Activated naive CD8-positive, alpha-beta T cell treated with anti-CD3 and anti-CD28 coated beads, Interleukin-2, amount 10 ng/mL, durations not matched to agents 7 days and 5 days (primary cell): ENCODE measurements at places on chromosomes 1 and 21. TPM values are rescaled to one million over a fixed set of nuclear protein-coding genes. Genes with fewer than 3 reads are reported as not detected.

BTBD19 gene
- 5.2 TPM for total RNA-seq

NAV1 gene
- 3.2 TPM for total RNA-seq

GRCh38 chr1:231919886-231920285 is 293.3 kb downstream of the DISC1 start:
- no peak for DNase-seq

GRCh38 chr1:244783138-244783537 is 52.3 kb upstream of the COX20 start:
- DNase-seq, result no peak

GRCh38 chr1:73784026-73784425 is 413.9 kb downstream of the LRRIQ3 start:
- no peak for DNase-seq

GRCh38 chr21:45200031-45200430 is 87.7 kb downstream of the POFUT2 start:
- no peak for DNase-seq

DNA sequence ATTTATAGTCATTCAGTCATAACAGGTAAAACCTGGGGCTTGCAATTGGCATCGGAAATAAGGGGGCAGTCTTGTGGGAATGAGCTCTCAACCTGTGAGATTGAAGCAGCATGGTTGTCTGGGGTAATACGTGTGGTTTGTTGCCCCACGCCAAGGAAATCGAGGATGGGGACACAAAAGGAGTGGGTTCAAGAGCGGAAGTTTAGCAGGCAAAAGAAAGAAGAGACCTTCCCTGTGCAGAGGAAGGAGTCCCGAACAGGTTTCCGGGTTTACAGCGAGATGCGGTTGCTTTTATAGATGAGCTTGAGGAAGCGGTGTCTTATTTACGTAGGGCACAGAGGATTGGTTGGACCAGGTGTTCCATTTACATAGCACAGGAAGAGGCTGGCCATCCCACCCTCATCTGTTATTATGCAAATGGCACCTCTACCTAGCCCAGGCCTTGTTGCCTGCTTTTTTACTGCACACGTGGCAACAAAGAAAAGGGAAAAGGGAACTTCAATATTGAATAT is 37.3 kb downstream of the IFNAR1 start:
- DNase-seq, result peak; percentile 61

- DNase-seq, result no peak
These were observed 101.5 kb upstream of the GADD45A start for GRCh38 chr1:67583462-67583950.

GRCh38 chr1:229192031-229192430 is 78.9 kb upstream of the RAB4A start:
- no peak for DNase-seq

PRDM16 gene
- total RNA-seq, result not detected

TRAF3IP3 gene
- total RNA-seq, result 403 TPM

PLA2G2D gene
- not detected for total RNA-seq

NTMT2 gene
- total RNA-seq, result not detected

DNA sequence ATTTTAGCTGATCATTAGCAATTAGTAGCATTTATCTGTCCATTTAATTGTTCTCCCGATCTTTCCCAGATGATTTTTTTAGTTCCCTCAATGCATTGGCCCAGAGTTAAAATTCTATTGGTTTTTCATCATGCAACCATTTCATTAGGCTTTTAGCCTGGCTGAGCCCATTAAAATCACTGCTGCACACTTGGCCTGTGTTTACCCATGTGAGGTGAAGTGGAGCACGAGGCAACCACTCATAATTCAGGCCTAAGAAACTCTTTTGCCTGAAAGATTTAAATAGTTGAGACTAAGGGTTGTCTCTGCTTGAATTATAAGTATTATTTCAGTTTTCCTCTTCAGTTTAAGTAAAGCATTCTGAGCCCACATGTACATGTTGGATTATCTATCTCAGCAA is 889.0 kb upstream of the ADGRL4 start:
- DNase-seq, result no peak

PRXL2B gene
- 37.6 TPM for total RNA-seq

DNA sequence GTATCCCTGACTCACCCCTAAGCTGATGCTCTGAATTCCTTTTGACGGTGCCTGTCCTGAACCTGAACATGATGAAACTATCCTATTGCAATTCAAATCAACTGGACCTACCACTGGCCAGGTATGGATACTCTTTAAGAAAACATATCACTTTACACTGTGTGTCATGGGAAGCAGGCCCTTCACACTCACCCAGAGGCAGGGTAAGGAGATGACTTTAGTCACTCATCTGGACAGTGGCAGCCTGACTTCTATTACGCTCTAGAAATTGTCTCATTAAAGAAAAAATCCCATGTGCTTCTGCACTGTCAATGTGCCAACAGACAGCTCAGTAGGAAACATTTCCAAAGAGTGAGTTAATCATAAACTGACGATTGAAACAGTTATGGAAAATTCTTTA is 94.3 kb downstream of the VAV3 start:
- no peak for DNase-seq

SPRR3 gene
- not detected for total RNA-seq

DNA sequence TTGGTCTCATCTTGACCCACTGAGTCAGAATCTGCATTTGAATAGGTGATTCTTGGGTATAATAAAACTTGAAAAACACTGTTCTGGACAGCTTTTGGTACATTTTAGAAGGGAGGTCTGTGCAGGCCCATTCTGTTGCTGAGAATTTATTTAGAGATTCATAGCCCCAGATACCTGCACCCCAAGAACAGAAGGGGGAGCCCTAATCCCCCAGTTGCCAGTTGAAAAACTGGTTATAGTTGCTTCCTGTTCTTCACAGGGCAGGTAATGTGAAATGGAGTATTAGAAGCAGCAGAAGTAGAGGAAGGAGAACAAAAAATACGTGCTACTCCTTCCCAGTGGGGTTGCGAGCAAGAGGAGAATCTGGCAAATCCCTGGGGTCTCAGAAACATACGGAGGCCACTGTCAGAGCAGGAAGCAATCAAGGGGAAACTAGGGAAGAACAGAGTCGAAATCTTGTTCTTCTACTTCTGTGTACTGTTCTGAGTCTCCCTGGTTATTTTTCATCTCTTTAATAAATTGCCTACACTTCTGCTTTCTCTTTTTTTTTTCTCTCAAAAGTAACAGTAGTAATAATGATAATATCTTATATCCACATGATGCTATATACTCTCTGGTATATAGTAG is 4.6 kb upstream of the CLCA2 start:
- no peak for DNase-seq

DNA sequence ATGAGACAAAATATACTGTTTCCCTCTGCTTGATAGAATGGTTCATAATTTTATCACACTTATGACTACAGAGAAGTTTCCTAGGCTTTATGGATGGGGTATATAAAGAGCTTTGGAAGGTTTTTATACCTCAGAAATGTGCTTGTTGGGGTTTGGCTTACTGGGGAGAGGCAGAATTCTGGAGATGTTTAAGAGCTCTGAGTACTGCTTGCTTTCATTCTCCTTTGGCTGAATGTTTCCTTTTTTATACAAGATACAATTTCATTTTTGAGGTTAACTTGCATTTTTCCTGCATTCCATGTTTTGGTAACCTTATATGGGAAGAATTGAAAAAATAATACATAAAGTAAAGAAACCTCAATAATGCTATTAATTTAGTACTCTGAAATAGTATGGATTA is 157.7 kb upstream of the COL11A1 start:
- DNase-seq, result no peak

GRCh38 chr1:164382384-164382783 is 176.6 kb upstream of the PBX1 start:
- DNase-seq, result no peak

GNAI3 gene
- total RNA-seq, result 8.2 TPM
